ENCODE measurements at places on chromosomes 1 and 21.
A peak's percentile ranks its signal among the peaks of the same experiment; 100 is the strongest.

DNA sequence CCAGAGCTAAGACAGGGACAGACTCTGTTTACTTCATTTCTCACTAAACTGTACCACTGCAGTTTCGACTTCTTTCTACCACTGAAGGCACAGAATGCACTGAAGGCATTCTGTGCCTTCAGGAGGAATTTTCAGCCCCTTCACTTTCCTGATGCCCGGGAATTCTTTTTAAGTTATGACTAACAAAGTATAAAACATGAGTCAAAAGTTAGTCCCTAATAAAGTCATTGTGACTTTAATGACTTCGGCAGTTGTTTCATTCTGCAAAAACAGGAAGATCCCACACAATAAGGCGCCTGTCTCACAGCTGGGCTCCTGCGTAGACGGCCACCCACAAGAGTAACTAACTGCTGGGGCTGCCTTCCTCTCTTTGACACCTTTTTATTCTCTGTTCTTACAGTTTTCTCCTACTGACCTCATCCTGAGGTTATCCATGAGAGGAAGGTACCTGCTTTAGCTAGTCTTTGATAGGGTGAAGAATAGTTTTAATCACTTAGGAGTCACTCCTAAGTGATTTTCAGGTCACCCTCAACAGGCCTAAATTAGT is 183.9 kb upstream of the SGIP1 start:
- no peak for DNase-seq

GRCh38 chr1:208350815-208351214 is 106.6 kb upstream of the PLXNA2 start:
- no peak for DNase-seq

DNA sequence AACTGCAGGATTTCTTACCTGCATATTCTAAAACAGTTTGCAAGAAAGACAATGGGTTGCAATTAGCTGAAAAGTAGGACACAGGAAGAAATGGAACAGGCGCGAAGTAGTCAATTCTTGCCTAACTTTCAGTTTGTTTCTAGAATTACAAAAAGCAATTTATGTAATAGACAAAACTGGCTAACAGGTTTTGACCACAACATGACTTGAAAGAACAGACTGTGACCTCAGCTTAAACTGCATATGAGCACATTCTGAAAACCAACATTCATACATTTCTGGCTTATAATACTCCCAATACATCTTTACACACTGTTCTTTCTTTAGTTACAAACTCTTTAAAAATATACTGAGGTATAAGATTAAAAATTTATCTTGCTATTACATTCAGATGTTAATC is 405.9 kb upstream of the B3GALT2 start:
- no peak for DNase-seq

GRCh38 chr1:39788758-39789570 is at the start of gene BMP8B:
Gene BMP8B (minus strand): TSS chr1:39788865. CDS start chr1:39788485, 380 bp downstream.
- peak; percentile 72 for DNase-seq

DNA sequence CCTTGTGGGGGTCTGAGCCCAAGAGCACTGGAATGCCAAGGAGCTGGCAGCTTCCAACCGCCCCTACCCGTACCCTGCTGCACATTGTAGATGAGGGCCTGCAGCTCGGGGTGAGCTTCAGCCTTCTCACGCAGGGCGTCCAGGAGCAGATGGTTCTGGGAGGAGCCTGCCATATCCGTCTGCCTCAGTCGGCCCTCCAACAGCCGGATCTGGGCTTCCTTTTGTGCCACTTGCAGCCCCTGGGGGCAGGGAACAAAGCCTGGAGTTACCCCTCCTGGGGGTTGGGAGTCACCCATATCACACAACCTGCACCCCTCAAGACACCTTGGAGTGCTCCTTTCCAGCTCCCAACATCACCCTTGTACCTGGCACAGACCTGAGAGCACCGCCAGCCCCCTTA is 34.8 kb downstream of the KIF21B start:
- no peak for DNase-seq

DNA sequence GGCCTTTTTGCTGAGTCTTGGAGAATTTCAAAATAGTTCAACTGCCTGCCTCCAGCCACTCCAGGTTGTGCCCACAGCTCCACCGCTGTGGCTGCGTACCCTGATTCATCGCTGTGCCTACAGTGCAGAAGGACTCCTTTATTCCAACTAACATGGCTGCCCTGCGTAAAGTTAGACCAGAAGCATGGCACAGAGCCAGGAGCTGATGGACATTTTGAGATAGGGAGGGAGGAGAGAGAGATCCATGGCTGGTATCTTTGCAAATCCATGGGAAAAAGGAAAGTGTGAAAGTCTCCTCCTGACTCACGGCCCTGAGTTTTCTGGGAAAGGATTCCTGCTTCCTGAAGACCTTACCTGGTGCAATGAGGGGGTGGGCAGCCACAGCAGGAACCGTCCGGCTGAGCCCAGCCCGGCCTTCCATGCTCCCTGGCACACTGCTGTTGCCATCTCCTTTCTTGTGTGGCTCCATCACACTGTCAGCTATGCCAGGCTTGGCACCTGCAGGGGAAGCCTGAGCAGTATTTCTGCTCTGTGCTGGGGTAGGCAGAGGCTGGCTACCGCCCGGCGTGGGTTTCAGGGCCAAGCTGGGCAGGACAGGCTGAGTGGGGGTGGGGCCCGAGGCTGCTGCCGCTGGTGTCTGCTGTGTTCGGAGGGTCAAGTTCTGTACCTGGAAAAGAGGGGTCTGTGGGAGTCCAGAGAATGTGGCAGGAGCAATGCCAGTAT is 46.0 kb upstream of the A3GALT2 start:
- no peak for DNase-seq

DNA sequence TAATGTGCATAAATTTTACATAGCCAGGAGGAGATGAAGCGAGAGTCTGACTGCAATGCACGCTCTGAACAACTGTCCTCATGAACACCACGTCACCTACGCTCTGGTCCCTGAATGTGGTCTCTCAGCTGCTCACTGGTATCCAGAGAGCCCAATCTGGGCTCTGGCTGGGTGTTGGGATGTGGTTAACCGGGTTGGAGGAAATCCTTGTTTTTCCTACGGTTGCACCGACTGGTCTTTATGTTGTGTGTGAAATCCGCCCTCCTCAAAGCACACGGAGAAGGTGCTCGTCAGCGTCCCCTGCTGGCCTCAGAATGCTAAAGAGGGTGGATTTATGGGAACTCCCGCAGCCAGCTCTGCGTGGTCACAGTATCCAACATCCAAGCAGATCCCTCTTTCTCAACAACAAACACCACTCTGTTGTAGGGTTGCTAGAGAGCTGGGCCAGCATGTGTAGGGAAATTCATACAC is 51.8 kb upstream of the FAM89A start:
- no peak for DNase-seq

GRCh38 chr1:154193821-154194220 is 1.9 kb upstream of the TPM3 start:
- no peak for DNase-seq

DNA sequence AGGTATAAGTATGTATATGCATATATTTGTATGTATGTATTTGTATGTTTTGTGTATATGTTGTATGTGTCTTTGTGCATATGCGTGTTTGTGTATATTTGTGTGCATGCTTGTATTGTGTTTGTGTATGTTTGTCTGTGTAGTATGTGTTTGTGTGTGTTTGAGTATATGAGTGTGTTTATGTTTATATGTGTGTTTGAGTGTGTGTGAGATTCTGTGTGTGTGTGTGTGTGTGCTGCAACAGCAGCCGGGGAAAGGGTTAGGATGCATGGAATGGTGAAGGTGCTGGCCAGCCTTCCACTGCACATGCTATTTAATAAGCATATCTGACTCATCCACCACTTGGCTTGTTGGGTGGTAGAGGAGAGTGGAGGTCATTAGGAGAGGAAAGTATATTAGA is 46.6 kb upstream of the RAB4A start:
- DNase-seq: no peak

DNA sequence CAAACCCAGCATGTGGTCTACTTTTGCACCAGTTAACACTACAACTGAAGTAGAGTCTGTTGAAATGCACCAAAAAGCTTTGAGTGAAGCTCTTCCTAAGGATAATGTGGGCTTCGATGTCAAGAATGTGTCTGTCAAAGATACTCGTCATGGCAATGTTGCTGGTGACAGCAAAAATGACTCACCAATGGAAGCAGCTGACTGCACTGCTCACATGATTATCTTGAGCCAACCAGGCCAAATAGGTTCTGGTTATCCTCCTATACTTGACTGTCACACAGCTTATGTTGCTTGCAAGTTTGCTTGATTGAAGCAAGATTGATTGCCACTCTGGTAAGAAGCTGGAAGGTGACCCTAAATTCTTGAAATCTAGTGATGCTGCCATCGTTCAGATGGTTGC is 85.2 kb downstream of the DENND1B start:
- DNase-seq: no peak

- DNase-seq: peak; percentile 26
Measured at GRCh38 chr1:94481473-94481933, 60.1 kb downstream of the F3 start.

GRCh38 chr1:229856009-229856650 is 210.9 kb upstream of the GALNT2 start:
- no peak for DNase-seq

DNA sequence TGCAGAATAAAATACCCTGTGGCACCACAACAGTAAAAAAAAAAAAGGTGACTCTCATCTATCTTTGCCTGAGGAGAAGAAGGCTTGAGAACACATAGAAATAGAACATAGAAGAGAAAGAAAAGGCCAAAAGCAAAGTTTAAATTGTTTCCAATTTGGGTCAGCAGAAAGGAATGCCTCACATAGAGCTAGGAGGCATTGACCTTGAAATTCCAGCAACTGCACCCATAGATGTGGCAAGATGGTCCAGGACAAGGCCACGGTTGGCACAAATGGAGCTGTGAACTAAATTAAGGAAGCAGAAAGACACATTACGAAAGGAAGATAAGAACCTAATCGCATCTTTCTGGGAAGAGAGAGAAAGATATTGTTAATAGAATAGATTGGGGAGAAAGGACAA is 588.3 kb downstream of the LMO4 start:
- no peak for DNase-seq

DNA sequence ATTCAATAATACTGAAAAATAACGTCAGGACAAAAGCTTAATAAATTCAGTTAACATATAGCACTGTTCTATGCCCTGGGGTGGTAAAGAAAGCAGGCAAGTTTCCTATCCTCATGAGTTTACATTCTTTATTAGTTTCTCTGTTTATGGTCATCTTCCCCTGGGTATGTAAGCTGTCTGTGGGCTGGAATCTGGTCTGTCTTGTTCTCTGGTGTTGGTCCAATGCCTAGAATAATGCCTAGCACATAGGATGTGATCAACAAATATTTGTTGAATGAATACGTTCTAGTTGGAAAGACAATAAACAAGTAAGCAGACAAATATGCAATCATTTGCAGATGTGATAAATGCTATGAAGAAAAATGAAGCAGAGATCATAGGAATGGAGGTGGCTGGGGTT is 7.2 kb upstream of the IGSF3 start:
- DNase-seq: no peak

DNA sequence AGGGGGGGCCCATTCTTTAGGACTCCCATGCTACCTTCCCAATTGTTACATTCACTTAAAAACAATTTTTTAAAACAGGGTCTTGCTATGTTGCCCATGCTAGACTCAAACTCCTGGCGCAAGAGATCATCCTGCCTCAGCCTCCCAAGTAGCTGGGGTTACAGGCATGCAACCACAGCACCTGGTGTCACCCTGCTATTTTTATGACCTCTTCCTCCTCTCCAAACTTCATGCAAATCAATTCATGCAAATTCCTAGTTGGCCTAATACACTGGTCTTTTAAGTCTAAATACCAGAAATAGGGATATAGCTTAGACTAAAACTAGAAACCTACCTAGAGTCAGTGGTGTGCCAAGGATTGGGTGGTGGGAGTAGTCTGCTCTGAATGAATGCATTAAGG is 30.1 kb downstream of the CDKN2C start:
- DNase-seq: no peak
